Activated naive CD8-positive, alpha-beta T cell treated with anti-CD3 and anti-CD28 coated beads, Interleukin-2, amount 50 U/mL, for 24 hours (primary cell): ENCODE measurements at places on chromosomes 3 and 15.

DNA sequence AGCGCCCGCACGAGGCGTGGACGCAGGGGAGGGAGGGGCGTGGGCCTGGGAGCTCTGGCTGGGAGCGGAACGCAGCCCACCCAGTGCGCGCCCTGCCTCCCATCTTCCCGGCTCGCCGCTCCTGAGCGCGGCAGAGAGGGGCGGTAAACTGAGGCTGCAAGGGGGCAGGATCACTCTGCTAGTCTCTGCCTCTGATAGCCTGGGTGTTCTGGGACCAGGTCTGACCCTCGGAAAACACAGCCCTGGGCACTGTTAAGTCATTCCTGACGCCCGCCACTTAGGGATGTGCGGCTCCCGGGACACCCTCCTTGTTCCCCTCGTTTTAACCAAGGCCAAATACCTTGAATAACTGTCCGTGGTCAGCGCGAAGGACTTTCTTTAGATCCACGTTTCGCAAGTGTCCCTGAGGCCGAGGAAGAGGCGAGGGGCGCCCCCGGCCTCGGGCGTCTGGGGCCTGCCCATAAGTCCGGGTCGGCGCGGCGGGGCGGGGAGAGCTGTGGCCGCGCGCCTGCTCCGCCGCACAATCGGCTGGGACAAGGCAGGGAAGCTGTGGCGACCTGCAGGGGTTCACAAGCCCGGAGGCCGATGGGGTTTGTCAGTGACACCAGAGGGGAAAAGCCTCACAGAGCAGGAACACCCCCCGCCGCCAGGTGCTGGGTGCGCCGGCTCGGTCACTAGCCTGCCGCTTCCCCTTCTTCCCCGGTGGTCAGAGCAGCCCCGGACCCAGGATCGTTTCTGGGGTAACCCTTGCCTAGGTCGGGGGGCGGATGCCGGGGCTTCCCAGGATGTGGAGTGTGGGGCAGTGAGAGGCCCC lies 1.5 kb downstream of the ITPKA start:
- DNase-seq, result no peak

DNA sequence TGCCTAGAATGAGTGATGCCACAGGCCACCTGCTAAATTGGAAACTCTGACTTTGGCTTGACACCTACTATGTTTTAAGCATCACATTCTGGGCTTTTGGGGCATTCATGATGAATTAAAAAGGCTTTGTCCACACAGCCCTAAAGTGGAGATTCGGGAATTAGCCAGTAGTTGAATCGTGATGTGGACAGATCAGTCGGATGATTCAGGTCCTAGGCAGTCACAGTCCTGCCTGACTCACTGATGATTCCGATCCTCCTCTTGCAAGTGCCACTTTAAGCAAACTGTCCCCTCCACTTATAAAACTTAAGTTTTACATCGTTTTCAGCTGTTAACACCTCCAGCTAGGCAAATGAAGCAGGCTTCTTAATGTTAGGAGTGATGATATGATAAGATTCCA lies 75.3 kb downstream of the SYNPR start:
- DNase-seq, result no peak

DNA sequence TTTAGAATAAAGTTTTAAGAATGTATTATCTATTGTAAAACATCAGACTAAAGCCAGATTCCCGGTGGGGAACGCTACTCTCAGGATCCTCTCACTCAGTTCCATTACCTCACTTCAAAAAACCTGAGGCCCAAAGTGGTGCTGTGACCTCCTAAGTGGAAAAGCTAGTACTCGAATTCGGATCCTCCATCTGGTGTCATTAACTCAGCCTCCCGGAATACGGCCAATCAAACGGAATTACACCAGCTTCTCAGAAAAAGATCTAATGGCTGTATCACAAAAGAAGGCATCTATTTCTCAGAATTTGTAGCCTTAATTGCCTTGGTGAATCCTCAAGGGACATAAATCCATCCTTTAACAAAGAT lies 627 bp downstream of the ACAD11 start:
- no peak for DNase-seq

GRCh38 chr3:122991236-122991985 lies 36.2 kb downstream of the SEMA5B start:
- DNase-seq, result no peak

DNA sequence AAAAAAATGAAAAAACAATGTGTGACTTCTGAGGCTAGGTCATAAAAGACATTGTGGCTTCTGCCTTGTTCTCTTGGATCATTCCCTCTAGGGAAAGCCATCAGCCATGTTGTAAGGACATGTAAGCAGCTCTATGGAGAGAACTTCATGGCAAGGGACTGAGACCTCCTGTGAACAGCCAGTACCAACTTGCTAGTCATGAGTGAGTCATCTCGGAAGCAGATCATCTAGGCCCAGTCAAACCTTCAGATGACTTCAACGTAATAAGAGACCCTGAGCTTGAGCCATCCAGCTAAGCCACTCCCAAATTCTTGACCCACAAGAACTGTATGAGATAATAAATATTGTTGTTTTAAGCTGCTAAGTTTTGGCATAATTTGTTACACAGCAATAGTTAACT lies 4.9 kb downstream of the MON1A start:
- no peak for DNase-seq

- no peak for DNase-seq
Observed at GRCh38 chr15:44394062-44394461, 33.4 kb upstream of the CTDSPL2 start.

- DNase-seq, result no peak
Observed at GRCh38 chr3:111577798-111578685, 17.1 kb downstream of the ZBED2 start.

- no peak for DNase-seq
Observed at GRCh38 chr15:75177360-75178071, 24.2 kb upstream of the C15orf39 start.

GRCh38 chr15:61130950-61131942 lies 97.9 kb downstream of the RORA start:
- DNase-seq, result no peak

GRCh38 chr3:23685541-23686258 lies 120.1 kb upstream of the UBE2E1 start:
- DNase-seq, result no peak

DNA sequence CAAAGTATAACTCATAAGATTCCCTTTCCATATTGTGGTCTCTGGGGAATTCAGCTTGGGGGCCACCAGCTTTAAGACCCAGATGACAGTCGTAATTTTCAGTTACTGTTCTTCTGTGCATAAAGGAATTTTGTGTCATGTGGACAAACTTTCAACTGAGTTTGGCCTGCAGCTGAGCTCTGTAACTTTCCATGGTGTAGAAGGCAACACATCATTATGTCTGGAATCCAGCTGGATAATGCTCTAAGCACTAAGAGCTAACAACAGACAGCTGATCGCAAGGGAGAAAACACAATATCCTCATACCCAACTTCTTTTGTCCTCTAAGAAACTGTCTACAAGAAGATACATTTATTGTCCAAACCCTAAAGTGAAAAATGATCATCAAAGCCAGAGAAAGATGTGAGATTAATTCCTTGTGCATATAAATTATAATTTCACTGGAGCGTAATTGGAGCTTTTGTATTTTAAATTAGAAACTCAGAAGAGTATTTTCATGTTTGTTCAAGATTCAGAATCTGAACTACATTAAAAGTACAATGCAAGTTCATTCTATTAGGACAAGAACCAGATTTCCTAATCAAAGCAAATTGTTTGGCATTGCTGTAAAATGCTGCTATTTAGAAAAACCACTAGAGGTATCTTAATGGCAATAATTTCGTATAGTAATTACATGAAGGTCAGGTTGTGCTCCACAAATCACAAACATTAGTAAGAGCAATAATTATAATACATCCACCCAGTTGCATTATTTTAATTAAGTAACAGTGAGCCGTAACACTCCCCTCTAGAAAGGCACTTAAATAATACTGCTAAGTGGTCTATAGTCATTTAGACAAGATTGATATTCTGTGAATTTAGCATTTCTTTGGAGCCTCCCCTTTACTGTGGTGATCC lies 218.8 kb downstream of the ATP8B4 start:
- no peak for DNase-seq

DNA sequence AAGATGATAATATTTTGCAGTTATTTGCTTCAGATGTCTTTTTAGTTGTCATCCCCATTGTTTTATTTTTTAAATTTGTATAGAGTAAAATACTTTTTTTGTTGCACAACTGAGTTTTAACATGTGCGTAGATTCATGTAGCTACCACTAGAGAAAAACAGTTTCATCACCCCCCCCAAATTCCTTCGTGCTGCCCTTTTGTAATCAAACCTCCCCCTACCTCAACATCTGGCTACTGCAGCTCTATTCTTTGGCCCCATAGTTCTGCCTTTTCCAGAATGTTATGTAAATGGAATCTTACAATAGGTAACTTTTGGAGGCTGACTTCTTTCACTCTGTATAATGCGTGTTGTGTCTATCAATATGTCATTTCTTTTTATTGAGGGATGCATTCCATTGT lies 232.0 kb upstream of the RASGRP1 start:
- DNase-seq, result no peak

DNA sequence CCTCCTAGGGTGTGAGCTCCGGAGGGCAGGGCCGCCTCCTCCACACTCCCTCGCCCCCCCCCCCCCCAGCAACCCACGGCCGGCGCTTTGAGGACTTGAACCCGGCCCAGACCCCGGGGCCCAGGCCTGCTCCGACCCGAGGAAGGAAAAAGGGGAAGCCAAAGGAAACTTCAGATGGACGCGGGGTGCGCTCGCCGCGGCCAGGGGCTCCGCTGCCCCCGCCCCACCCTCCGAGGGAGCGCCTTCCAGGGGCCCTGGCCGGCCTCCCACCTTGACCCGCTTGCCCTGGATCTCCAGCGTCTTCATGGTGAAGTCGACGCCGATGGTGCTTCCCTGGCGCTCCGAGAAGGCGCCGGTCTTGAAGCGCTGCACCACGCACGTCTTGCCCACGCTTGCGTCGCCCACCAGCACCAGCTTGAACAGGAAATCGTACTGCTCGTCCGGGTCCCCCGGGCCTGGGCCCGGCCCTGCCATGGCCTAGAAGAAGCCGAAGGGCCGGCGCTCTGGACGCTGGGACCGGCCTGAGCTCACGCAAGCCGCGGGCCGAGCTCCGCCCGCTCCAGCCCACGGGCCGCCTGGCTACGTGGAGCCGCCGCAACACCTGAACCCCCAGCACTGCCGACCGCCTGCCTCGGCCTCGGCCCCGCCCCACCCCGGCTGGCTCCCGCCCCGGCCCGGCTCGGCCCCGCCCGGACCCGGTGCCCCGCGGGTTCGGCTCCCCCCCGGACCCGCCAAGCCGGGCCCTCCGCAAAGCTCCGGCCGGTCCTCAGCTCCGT lies 400 bp downstream of the RAB43 start:
- no peak for DNase-seq

- DNase-seq, result no peak
Observed at GRCh38 chr15:93060336-93061248, 28.4 kb downstream of the RGMA start.
